ENCODE measurements at places on chromosomes 1 and 21.

DNA sequence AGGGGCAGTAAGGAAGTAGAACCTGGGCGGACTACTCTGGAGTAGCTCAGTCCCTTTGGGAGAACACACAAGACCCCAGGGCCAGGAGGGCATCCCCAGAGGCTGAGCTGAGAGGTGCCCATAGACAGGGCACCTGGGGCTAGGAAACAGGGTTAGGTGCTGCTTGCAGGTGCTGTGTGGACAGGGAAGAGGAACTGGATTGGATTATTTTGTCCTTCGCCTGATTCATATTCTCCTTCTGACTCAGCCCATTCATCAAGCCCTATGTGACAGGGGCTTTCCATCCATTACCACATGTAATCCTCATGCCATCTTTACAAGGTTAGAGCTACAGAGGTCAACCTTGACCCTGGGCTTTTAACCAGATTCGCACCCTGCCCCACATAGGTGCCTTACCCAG lies 183.9 kb downstream of the C1orf94 start:
- DNase-seq, result no peak

DNA sequence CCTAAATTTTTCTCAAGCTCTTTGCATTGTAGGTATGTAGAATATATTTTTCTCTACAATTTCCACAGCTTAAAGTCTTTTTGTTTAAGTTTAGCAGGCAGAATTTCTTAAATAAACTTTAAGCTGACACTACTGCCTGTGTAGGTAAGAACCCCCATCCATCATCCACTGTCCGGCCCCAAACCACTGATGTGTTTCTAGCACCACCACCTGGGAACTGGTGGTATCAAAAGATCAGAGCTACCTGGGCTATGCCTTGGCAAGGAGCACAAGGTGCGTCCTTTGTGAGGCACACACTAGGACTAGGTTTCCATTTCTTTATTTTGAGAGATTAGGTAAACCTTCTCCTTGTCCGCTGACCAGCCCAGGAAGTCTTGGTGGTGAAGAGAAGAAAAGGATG lies 10.5 kb upstream of the LELP1 start:
- no peak for DNase-seq

- no peak for DNase-seq
Measured at GRCh38 chr1:164937291-164937690, 378.3 kb downstream of the PBX1 start.

DNA sequence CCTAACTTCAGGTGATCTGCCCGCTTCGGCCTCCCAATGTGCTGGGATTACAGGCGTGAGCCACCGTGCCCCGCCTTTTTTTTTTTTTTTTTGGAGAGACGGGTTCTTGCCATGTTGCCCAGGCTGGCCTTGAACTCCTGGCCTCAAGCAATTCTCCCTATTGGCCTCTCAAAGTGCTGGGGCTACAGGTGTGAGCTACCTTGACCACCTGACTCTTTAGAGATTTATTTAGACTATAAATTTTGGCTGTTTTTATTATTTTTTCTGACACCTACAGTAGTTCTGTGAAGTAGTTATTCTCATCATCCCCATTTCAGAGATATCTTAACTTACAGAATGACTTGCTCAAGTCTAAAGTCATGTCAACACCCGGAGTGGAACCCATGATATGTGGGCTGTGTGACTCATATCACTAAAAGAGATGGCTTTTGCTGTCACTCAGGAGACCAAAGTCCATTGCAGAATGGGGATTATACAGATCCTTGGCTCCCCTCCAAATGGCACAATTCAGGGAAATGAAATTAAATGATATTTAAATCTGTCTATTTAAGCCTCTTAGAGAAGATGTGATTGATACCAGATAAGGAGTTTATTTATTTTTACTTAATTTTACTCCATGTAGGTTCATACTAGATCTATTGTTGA lies 93.2 kb downstream of the CTH start:
- no peak for DNase-seq

- DNase-seq, result no peak
Measured at GRCh38 chr1:239536165-239536849, 149.9 kb downstream of the CHRM3 start.

DNA sequence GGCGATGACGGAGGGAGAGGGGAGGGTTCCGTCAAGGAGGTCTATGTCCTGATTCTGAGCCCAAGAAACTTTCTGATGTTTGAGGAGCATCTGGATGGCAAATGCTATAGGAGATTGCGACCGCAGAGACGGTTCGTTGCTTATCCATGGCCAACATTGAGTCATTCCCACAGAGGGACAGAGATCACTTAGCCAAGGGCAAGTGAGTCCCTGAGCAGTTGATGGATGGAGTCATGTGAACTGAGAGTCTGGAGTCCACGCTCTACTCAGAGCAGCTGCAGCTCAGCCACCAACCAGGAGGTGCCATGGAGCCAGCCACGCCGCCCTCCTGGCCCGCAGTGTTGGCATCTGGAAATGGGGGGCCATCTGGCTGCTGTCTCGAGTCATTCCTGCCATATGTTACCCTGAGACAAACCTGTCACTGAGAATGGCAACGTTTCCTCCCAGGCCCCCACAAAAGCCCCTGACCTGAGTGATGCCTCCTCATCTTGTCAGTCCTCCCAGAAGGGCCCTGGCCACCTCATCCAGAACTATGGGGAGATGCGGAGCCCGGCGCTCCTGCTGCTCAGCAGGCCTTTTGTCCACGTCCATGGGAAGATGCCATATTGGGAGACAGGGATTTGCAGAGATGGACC lies 58.6 kb downstream of the ATP5PO start:
- DNase-seq, result no peak

- no peak for DNase-seq
Measured at GRCh38 chr1:66368261-66368660, 165.7 kb upstream of the SGIP1 start.

- DNase-seq, result no peak
Measured at GRCh38 chr1:11152755-11153154, 36.4 kb upstream of the ANGPTL7 start.

GRCh38 chr1:110962892-110963690 lies 631 bp downstream of the LRIF1 start:
- peak; percentile 59 for DNase-seq

DNA sequence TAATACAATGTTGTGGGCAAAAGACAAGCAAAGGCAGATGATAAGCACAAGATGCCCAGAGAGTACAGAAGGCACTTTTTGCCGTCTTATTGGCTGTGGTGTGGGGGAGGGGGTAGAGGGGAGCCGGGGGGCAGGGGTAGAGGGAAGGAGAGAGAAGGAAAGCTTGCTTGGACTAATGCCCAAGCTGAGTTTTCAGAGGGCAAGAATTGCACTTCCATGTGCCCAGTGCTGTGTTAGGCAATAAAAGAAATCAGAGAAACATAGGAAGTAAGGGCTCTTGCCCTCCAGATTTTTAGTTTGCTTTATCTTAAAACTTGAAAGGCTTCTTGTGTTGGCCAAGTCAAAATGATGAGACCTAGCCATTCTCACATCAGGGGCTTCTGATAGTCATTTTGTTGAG lies 8.3 kb downstream of the S100A12 start:
- DNase-seq, result no peak

- peak; percentile 73 for DNase-seq
Measured at GRCh38 chr1:153626904-153627714, at the start of gene S100A13. Gene S100A13 (minus strand): TSS chr1:153627505. CDS start chr1:153626472, 1,033 bp downstream.

DNA sequence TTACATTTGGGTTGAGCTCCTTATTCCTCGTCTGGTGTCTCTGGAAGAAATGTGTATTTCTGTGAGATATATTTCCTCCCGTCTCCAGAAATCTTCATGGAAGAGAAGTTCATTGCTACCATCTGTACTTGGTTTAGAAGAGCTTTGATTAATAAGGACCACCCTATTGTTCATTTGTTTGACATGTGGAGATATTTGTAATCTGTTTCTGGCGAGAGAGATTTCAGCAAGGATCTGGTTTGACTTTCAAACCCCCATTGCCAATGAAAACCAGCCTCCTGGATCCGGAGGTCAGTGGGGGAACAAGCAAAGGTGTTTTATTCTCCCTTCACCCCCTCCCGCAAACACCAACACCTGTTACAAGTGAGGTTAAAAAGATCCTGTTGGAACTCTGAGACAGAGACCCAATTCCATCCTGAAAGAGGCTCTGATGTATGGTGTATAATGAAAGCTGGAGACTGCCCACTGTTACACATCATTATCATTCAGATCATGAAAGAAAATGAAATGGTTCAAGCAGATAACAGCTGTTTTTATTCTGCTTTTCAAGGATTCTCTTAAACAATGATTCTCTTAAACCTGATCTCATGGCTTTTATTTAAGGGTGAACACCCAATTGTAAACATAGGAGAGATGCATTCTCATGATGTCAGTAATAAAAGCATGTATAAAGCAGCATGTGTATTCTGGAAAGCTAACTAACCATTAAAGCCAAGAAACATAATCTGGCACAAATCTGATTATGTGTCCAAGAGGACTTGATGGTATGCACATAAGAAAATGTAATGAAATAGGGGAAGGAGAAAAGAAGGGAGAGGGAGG lies 393.5 kb upstream of the ADGRL2 start:
- DNase-seq, result no peak

GRCh38 chr1:217139513-217139912 lies 416.3 kb upstream of the ESRRG start:
- no peak for DNase-seq

DNA sequence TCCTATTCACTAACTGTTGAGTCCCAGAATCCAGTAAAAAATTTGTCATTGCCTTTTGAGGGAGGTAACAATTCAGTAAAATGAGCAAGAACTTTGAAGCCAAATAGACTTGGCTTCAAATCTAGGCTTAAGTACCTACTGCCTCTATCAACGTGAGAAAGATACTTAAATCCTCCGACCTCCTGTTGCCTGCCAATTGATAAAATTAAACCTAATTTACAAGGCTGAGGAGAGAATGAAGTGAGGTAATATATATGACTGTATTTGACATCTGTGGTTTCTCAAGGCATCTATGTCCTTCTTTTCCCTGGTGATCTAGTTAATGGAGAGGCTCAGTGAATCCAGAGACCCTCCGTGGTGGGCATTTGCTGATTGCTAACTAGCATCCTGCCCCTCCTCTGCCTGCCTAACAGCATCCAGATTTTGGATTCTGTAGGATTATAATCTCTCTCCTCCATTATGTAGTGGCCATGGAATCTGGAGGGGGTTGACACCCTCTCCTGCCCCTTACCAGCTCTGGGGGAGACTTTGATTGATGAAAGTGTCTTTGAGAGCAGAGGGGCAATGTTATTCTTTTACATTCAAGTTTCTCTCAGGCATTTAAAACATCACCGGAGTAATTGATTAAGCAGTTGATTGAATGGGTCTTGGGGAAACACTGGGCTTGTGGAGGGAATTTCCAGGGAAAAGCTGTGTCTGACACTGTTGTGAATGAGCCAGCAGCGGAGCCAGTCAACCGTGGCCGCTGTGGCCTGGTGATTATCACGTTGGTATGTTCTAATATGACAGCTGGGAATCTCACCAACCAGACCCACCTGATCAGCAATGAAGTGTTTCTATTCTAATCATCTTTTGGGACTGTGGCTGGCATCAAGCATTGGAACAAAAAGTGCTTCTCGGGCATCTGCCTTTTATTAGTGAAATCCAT lies 140.7 kb upstream of the FAM78B start:
- no peak for DNase-seq

GRCh38 chr1:11948822-11949458 lies 14.4 kb downstream of the PLOD1 start:
- DNase-seq, result no peak

- no peak for DNase-seq
Measured at GRCh38 chr1:195241066-195241465, 1367.2 kb downstream of the KCNT2 start.

- DNase-seq, result no peak
Measured at GRCh38 chr1:160608057-160608456, 28.8 kb upstream of the CD84 start.

GRCh38 chr1:82625537-82625936 lies 824.8 kb downstream of the ADGRL2 start:
- no peak for DNase-seq

DNA sequence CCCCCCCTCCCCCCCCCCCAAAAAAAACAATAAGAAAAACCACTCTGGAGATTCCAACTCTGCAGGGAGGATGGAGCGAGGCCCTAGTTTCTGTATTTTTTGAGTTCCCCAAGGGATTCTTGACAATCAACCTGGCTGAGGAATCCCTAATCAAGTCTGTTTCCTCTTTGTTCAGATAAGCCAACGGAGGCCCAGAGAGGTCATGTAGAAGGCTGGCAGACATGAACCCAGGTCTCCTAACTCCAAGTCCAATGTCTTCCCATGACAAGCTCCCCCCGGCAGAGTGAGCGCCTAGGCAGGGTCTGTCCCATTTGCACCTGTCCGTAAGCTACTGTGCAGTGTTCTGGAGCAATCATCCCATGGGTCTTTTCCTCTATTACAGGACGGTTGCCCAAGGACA lies 39.5 kb downstream of the LRRC71 start:
- no peak for DNase-seq

DNA sequence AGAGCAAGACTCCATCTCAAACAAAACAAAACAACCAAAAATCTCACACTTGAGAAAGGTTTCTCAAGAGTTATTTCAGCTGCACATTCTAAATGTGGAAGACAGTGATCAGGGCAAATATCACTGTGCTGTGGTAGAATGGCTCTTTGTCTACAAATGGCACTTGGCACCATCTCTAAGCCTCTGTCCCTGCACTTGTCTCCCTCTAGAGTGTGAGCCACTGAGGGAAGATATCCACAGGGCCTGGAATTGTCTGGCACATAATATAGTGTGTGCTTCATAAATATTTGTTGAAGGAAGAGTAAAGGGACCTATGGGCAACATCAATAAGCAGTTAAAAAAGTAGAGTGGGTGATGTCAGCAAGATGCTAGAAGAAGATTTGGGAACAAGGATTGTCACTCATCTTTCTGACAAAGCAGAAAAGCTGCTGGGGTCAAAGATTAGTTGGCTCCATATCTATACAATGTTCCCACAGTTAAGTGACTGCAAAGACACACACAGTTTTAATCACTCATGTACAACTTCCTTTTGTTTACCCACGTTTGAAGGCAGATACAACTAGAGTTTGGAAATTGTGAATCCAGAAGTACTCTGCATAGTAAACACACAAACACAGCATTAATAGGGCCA lies 19.1 kb downstream of the CD101 start:
- no peak for DNase-seq

DNA sequence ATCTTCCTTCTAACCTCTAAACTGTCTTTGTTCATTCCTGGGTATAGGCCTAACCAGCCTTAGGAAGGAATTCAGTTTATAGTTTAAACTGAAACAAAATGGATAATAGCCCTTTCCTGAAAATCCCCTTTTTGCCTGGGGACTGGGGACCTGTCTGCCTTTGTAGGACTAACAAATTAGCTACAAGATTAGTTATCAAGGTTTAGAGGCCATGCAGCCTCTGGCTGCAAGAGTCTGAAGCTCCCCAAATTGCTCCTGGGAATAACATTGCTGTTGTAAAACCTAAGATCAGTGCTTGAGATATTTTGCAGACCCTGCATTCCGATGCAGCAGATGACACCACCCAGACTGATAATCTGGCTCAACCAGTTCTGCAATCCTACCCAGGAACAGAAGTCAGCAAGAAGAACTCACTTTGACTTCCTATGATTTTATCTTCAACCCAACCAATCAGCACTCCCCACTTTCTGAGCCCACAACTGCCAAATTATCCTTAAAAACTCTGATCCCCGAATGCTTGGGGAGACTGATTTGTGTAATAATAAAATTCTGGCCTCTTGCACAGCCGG lies 96.6 kb upstream of the ETV3 start:
- no peak for DNase-seq

- no peak for DNase-seq
Measured at GRCh38 chr1:233005703-233006102, 55.3 kb downstream of the NTPCR start.

GRCh38 chr21:15122241-15122640 lies 57.4 kb upstream of the NRIP1 start:
- DNase-seq, result no peak

GRCh38 chr1:21721295-21721985 lies 52.3 kb upstream of the RAP1GAP start:
- DNase-seq, result no peak

- DNase-seq, result no peak
Measured at GRCh38 chr1:125065092-125065820, 3880.5 kb downstream of the SRGAP2C start.
